Stimulated activated CD4-positive, alpha-beta T cell treated with anti-CD3 and anti-CD28 coated beads, Interleukin-4, amount 100 ng/mL, for 24 hours (primary cell): ENCODE measurements at places on chromosomes 4 and X.
A peak's percentile ranks its signal among the peaks of the same experiment; 100 is the strongest.

DNA sequence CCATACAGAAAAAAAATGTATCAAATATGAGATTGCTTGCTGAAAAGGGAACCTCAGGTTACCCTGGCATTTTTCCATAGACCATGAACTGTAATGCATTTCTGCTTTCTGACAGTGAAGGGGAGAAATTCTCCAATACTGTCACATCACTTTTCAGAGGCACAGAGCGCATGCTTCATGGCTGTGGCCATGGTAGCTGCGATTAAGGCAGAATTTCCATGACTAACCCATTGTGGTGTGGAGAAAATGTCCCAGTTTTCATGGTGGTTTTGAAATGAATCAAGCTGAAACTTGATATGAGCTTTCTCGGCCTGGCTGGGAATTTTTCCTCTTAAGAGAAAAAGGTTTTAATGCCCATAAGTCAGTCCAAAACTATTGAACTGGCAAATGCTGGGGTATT is 39.5 kb upstream of the MAP3K15 start:
- peak; percentile 49 for DNase-seq

GRCh38 chr4:140256335-140256734 is 102.4 kb upstream of the MAML3 start:
- DNase-seq = no peak

GRCh38 chrX:114075073-114075673 is 508.7 kb upstream of the HTR2C start:
- no peak for DNase-seq

- no peak for DNase-seq
Measured at GRCh38 chr4:28334249-28334648, 1473.6 kb downstream of the STIM2 start.

DNA sequence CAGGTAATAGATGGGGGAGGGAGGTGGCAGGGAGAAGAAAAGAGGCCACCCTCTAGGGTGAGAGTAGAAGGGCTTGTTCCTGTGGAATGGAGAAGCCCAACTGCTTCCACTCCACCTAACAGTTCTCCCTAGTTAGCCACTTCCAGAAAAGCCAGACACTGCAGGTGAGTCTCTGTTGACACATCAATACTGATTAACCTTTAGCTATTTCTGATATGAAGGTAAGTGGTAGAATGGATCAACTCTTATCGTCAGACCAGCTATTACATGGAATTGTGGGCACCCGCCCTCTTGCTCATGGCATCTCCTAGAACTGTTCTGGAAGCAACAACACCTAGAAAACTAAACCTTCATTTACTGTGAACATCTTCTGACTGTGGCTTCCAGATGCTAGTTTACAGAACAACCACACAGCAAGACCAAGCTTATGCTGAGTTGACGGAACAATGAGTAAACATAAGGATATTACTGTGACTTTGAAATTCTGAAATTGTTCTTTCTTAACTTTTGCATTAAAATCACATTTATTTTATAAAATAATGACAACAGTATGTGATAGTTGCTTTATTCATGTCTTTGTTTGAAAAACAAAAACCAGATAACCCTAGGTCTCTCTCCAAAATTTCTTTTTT is 44.7 kb downstream of the ANXA3 start:
- DNase-seq = no peak

- DNase-seq = peak; percentile 62
Measured at GRCh38 chrX:45806410-45807121, 605.9 kb upstream of the DIPK2B start.

- peak; percentile 42 for DNase-seq
Measured at GRCh38 chrX:47637546-47638195, 7.9 kb upstream of the CFP start.

DNA sequence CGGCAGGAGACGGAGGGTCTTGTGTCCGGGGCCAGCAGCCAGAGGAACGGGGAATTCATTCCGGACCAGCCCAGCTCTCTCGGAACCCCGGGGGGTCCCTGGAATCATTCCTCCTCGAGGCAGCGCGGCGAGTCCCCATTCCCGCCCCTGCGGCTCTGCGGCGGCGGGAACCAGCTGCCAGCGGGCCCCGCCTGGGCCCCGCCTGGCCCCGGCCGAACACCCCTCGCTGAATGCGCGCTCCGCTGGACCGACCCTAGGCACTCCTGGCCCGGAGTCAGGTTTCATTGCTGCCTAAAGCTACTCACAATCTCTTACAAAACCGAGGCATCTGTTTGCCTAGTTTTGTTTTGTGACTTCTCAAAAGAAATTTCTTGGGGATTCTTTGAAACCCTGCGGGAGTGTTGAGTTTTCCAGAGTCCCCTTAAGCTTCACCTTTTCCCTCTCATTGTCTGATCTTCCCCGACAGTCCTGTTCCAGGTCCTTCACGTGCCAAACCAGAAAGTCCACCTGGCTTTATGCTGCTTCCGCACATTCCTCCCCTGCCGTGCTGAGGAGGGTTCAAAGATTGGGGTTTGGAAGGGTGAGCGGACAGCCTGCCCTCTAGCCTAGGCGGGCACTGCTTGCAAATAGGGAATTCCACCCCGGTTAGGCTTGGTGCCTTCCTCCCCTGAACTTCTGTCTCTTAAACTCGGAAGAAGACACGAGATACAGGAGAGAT is 789 bp downstream of the ARHGAP10 start:
- DNase-seq = no peak
